ENCODE measurements at places on chromosomes 12 and 14. TPM values are rescaled to one million over a fixed set of nuclear protein-coding genes. Genes with fewer than 3 reads are reported as not detected.

- DNase-seq: no peak
These were observed 16.2 kb downstream of the CLMN start for GRCh38 chr14:95303552-95303951.

- no peak for DNase-seq
These were observed 218.8 kb downstream of the DPF3 start for GRCh38 chr14:72675126-72675525.

DNA sequence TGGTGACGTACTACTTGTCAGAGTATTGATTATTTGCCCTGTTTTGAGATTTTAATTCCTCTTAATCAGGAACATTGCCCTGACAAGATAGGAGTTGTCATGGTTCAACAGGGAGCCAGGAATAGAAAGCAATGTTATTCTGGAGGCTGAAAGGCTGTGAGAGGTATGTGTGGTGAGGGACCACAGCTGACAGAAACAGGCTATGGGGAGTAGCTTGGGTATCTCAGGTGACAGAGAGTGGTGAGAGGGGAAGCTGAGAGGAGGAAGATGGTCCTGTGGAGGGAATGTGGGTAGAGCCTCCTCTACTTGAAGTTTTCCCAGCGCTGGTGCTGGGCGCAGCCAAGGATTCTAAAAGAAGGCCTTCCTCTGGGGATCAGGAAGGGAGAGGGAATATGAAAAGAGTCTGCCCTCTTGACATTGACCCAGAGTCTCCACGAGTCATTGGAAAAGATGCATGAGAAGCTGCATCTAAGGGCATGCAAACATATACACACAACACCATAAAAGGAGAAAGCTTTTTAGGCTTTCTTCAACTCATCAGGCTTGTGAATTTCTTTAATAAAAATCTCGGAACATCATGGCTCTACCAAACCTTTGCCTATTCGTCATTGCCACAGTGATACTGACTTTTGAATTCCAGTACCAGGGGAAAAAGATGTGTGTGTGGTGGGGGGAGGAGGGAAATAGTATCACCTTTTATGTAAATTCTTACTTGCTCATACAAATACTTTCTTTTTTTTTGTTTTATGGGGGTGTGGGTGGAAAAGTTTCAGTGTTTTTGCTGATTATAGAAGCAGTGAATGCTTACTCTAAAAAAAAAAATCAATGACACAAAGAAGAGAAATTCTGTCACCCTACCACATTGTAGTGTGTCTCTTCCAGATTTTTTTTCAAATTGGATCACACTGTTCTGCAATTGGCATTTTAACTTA lies 39.9 kb upstream of the DHRS7 start:
- no peak for DNase-seq

DNA sequence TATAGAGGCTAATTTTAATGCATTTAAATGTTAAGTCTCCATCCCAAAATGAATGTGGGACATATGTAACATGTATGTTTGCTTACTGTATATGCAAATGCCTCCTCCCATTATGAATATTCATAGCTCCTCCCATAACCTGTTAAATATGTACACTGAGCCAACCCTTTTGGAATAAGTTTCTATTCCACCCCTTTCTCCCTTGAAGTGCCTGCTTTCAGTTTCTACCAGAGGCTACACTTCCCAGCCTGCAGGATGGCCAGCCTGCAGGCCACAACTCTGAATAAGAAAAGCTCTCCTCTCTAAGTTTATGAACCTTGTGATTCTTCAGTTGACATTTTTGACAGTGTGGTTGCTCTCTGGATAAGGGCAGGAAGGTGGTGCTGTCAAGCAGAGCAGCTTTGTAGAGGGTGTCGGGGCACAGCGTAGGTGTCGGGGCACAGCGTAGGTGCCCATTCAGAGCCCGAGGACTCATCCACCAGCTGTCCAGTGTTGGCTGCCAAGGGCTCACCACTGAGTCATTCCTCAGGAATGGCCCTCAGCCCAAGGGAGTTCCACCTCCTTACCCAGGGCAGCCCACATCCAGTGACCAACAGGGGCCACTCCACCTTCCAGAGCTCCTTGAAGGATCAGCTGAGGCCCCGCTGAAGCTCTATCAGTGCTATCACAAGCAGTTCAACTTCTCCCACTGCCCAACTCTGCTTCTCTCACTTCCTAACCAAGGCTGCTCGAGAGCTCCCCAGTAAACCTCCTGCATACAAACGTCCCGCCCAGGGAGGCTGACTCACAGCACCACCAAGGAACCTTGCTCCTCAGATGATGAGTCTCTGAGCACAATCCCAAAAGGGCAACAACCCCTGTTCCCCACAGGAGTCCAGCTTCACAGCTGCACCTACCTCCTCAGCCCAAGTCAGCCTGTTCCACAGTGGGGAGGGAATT lies 31.4 kb downstream of the VWF start:
- no peak for DNase-seq

DNA sequence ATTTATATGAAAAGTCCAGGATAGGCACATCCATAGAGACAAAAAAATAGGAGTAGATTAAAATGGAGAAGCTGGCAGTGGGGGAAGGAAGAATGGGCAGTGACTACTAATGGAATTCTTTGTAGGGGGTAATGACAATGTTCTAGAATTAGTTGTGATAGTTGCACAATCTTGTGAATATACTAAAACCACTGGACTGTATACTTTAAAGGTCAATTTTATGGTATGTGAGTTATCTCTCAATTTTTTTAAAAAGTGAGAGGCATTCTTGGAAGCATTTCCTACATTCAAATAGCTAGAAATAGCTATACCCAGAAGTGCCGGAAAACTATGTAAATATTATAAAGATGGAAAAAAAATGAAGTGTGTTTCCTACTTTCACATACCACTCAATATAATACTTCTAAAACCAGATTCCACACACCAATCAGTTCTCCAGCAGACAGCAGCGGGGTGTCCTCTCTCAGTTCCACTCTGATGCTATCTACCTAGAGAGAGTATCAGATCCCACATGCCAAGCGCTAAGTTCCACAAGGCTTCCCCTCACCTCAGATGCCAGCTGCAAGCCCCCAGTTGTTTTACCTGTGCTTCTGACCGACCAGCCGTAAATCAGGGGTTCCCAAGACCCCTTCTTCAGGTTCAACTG lies 41.7 kb upstream of the NID2 start:
- no peak for DNase-seq

DNA sequence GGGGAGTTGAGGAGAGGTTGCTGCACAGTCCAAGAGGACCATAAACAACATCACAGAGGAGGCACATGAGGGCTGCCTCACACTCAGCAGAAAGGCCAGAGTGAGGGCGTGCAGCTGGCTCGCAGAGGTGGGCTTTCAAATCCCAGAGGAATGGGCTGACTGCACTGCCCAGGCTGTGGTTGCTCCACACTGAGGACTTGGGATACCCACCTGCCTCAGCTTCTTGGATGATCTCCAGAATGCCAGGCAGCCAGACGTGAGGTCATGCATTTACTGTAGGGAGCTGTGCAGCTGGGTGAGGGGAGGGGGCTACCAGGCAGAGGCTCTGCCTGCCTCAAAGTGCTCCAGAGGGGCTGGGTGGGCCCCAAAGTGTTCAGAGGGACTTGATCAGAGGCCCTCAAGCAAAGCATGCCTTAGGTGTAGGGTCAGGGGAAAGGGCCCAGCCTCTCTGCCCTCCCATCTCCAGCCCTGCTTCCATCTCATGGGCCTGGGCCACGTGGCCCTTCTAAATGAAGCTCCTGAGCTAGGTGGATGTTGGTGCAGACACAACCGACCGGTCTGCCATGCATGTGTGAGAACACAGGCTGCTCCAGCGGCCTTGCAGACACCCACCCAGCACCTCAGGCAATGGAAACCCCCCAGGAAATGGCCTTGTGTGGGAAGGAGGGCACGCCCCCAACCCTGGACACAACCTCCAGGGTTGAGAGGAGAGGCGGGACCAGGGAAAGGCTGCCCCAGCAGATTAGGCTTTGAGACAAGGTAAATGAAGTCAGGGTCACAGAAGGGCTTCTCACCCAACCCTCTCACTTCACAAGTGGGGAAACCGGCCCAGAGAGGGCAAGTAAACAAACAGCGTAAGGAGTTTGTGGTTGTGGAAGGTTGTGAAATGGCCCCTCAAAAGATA lies 90.8 kb downstream of the NTF3 start:
- DNase-seq: no peak

DNA sequence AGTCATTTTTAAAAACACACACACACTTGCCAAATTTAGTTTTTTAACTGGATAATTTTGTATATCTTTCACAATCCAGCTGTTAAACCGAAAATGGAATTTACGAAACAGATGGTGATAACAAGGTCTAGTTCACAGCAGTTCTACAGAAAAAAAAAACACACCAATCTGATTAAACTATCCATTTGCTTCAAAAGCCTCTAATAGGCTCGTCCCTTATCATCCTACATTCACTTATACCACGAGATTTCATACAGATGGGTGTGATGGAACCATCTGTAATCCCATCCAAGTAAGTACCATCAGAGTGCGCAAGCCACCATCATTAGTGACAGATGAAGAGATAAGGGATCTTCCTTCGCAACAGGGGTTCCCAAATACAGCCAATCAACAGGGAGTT lies 20.1 kb downstream of the GCH1 start:
- DNase-seq: no peak

Gene SYNDIG1L
- total RNA-seq: not detected

Gene LTB4R2
- total RNA-seq: 5.4 TPM
